Eye (tissue), 1 donor: ENCODE measurements at places on chromosomes 2 and 18.
A peak's percentile ranks its signal among the peaks of the same experiment; 100 is the strongest.

DNA sequence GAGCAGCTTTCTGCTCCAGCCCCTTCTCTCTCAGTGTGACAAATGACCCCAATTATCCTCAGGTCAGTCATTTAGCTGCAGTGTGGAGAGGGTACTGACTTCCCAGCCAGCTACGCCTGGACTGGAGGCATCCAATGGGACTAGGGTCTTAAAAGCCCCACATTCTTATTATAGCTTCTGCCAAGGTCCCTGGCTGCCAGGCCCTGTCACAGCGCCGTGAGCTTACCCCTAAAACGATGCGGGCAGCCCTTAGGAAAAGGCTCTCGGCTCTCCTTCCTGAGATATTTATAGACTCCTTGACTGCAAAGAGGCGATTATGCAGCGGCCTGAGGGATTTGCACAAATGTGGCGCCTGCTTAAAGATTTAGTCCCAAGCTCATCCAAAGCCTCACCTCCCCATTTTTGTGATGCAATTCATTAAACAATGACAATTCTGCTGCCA, 69.2 kb upstream of the EDAR start:
- no peak for DNase-seq

- no peak for DNase-seq
Observed at GRCh38 chr2:186612555-186613440, 22.9 kb downstream of the ITGAV start.

DNA sequence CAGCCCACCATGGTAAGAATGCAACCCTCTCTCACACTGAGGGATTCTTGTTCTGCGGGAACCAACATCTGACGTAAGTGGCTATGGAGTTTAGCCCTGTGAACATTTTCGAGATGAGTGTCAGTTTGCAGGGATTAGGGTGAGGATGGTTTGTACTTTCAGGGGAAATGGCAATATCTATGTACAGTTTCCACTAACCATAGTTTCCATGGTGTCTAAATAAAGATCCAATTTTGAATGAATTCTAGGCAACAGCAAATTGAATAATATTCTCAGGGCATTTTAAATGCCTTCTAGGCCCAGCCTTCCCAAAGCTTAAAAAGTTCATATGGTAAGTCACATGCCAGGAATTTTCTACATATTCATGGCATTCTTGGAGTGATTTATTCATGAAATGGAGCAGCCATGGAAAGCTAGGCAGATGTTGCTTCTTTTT, 105.4 kb upstream of the MMADHC start:
- peak; percentile 37 for DNase-seq

DNA sequence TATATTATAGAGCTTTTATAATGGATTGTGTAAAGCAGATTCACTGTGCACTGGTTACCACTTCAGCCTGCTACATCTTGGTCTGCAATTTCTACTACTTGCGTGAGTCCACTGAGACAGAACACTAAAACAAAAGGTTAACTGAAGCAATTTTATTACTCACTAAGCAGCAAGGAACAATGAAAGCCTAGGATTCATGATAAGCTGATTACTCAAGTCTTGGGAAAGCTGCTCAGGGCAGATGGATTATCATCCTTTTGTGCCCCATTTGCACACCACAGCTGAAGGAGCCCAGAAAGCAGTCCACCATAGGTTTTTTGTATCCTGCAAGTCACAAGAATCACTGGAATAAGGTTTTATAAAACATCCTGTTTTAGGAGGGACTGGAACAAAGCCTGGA, 1215.2 kb upstream of the TMEFF2 start:
- DNase-seq = no peak

- no peak for DNase-seq
Observed at GRCh38 chr18:35826477-35826876, 146.0 kb upstream of the RMP24 start.

DNA sequence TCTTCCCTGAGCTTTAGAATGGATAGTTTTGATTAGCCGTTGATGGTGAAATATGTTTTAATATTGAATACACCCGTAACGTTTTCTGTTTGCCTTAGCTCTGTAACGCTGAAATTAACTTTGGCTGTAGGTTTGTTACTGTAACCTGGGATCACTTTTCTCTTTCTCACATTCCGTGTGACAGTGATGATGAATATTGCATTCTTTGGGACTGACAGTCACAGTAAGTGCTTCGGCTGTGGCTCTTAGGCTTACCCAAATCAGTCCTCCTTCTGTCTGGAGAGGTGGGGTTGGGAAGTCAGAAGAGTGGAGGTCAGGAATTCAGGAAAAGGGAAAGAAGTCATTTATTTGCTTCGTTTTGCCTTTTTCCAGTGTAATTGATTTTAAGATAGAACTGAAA, 18.0 kb downstream of the RMC1 start:
- no peak for DNase-seq

- DNase-seq = no peak
Observed at GRCh38 chr2:20120569-20121416, 69.4 kb upstream of the LAPTM4A start.

GRCh38 chr2:96146153-96146880, 1.1 kb upstream of the DUSP2 start:
- DNase-seq = peak; percentile 25

DNA sequence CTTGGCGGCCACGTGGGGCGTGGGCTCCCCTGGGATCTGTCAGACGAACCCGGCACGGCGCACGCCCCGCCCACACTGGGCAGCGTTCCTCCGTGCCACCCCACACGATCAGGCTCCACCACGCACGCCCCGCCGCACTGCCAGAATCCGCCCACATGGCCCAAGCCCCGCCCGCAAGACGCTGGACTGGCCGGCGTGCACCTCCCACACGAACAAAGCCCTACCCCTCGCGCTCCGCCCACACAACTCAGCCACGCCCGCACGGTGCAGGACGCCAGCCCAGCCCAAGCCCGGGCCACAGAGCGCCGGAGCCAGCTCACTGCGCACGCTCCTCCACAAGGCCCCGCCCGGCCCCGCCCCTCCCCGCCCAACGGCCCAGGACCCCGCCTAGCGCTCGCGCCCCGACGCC, 555 bp downstream of the TMEM18 start:
- peak; percentile 99 for DNase-seq

GRCh38 chr2:105793196-105793975, 48.7 kb downstream of the NCK2 start:
- no peak for DNase-seq

- DNase-seq = no peak
Observed at GRCh38 chr2:134097740-134098139, 156.1 kb upstream of the MGAT5 start.

GRCh38 chr2:144526831-144527230, 6.9 kb upstream of the ZEB2 start:
- DNase-seq = peak; percentile 33

DNA sequence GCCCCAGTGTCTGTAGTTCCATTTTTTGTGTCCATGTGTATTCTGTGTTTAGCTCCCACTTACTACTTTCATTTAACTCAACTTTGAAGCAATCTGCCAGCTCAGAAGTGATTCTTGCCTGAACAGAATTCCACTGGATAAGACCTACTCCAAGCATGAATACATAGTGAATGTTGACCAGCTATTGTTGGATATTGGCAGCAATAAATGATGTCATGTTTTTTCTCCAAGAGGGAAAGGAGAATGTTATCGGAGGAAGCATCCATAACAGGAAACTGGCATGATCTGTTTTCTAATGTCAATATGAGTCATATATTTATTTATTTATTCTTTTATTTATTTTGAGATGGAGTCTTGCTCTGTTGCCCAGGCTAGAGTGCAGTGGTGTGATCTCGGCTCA, 36.8 kb upstream of the TRAPPC8 start:
- no peak for DNase-seq

DNA sequence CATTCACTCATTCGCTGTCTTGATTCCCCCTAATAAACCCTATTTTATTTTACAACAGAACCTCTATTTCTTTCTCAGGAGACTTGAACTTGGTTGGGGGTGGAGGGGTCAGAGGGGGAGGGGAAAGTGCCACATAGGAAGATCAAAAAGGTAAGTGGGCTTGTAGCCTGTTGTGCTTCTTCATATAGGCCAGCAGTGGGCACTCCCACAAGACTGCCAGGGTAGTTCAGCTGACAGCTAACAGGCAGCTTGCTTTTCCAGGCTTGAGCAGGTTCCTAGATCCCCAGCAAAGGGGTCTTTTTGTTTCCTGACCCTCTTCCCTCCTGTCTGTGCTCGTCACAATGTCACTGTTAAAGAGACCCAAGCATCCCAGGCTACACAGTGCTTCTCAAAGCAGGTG, 829 bp upstream of the KIAA2012 start:
- peak; percentile 32 for DNase-seq

DNA sequence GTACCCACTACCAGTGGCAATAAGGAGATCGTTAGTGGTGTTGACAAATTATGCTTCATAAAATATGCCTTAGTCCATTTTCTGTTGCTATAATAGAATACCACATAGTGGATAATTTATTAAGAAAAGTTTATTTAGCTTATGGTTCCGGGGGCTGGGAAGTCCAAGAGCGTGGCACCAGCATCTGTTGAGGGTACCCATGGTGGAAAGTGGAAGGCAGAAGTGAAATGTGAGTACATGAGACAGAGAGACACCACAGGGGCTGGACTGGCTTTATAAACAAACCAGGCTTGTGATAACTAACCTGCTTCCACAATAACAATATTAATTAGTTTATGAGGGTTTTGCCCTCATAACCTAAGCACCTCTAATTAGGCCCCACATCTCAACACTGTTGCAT, 146.6 kb downstream of the RNF144A start:
- no peak for DNase-seq

- no peak for DNase-seq
Observed at GRCh38 chr2:80748592-80748991, 444.0 kb upstream of the LRRTM1 start.

DNA sequence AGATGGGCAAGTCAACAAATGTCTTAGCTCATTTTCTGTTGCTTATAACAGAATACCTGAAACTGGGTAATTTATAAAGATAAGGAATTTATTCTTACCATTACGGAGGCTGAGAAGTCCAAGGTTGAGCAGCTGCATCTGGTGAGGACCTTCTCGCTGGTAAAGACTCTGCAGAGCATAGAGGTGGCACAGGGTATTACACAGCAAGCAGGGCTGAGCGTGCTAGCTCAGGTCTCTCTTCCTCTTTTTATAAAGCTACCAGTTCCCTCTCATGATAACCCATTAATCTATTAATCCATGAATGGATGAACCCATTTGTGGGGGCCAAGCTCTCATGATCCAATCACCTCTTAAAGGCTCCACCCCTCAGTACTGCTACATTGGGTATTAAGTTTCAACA, 109.1 kb downstream of the CDK15 start:
- DNase-seq = no peak

GRCh38 chr2:10930721-10931516, 19.2 kb downstream of the KCNF1 start:
- no peak for DNase-seq

DNA sequence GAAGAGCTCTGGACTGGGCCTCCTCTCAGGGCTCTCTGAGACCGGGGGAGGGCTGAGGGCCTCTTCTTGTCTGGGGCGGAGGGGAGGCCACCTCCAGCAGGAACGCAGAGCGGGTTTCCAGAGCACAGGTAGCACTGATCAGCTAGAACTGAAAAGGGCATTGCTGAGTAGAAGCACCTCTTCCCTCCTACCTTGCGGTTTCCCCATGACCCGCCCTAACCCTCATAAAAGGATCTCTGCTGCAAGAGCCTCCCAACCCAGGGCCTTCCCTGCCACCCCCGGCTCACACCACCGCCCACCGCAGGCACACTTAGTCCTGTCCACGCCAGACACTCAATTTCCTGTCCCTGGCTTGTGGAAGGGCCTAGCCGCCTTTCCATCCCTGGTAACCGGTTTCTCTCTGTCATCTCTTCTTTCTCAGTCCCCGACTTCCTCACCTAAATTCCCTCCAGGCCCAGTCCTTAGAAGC, 966 bp downstream of the ADCY3 start:
- DNase-seq = no peak

DNA sequence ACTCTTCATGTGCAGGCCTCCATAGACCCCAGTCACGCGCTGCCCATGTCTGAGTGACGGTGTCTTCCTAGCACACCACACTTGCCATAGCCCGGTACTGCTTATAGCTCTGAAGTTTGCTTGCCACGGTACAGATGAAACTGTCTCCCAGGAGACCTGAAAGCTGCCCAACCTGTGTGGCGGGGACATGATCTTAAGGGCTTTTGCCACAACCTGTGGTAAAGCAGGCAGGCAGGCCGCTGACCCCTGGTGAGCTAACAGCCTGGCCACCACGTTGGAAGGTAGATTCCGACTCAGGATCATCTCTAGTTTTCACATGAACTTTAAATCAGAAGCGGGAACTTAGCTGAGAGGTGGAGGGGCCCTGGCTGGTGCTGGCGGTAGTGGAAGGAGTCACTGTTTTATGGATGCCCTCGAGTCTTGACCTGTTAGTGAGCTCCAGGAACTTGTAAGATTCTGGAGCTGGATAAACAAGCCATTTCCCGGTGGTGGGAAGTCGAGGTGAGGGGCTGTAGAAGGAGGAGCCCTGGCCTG, 153.3 kb downstream of the ZNF236 start:
- DNase-seq = no peak

- no peak for DNase-seq
Observed at GRCh38 chr2:84483320-84483719, 24.2 kb upstream of the SUCLG1 start.

GRCh38 chr18:49008716-49009115, 58.0 kb upstream of the SMAD7 start:
- DNase-seq = no peak

- DNase-seq = no peak
Observed at GRCh38 chr2:97913846-97914245, 81.9 kb downstream of the TMEM131 start.

GRCh38 chr18:47420130-47420529, 168.7 kb upstream of the SKOR2 start:
- DNase-seq = no peak

DNA sequence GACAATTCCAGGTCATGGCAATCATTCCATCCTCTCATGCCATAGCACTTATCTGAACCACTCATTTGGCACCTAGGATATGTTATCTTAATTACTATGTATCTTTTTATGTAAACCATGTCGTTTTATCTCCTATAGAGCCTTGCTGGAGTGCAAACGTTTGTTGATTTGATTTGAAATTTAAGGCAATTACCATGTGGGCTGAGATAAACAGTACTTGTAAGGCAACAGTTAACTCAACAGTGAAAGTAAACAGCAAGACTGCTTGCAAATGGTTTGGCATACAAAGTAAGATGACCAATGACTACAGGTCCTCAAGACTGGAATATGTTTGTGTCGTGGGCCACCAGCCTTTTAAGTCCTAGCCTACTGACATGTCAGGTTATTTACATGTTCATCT, 133.7 kb upstream of the ZFP36L2 start:
- DNase-seq = no peak
